ENCODE measurements at places on chromosomes 7 and 10.

DNA sequence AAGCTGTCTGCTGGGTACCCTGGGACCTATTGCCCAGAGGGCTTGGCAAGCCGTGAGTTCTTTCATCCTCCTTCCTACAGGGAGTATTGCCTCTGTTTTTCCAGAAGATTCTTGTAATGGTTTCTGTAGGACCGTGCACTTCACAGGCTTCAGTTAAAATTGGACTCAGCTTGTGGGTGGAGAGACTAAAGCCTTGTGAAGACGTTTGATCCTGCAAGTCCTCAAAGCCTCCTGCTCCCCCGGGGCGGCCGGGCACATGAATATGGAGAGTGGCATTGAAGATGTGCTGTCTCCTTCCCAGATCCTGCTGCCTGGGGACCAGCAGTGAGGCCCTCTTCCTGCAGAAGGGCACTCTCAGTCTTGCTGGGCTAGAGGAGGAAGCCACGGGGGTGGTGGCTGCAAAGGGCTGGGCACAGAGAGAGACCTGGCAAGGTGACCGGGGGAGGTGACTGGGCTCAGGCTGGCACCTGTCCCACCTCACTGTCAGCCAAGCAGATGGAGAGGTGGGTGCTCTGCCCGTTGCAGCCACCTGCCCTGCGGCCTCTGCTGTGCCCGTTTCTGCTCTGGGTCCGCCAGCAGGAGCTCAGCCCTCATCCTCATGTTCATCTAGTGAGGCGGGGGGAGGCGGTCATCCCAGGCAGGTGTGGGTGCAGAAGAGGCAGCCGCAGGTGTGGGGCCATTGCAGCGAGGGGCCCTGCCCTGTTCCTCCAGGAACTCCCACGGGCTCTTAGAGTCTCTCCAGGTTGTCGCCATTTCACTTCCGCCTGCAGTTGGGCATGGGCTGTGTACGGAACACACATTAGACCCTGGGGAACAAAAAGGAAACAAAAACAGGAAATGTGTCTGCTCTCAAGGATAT is 55.7 kb downstream of the TMEM209 start:
- no peak for DNase-seq
- H3K27me3 ChIP-seq: no peaks in the 10 kb centered on the region
- H3K4me3 ChIP-seq: no peak overlapping the region
- peaks cover 8% of the 10 kb centered on the region for H3K36me3 ChIP-seq
- H3K4me1 ChIP-seq: peaks cover 6% of the 10 kb centered on the region

DNA sequence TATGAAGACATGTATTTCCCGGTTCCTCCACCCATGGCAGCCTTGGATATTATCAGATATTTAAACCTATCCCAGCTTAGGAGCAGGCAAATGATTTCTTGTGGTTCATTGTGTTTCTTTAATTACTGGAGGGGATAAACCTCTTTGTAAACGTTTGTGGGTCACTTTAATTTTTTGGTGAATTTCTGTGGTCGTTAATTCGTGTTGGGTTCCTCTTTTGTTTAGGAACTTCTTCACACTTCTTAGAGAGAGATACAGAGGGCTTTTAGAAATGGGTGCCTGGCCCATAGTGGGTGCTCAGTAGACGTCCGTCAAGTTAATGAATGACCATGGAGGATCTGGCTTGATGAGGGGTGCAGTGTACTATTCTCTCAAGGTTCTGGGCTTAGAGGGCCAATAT is 27.2 kb upstream of the NUB1 start:
- no peaks in the 10 kb centered on the region for H3K27me3 ChIP-seq
- no peaks in the 10 kb centered on the region for H3K4me1 ChIP-seq
- no peak overlapping the region for H3K27ac ChIP-seq

DNA sequence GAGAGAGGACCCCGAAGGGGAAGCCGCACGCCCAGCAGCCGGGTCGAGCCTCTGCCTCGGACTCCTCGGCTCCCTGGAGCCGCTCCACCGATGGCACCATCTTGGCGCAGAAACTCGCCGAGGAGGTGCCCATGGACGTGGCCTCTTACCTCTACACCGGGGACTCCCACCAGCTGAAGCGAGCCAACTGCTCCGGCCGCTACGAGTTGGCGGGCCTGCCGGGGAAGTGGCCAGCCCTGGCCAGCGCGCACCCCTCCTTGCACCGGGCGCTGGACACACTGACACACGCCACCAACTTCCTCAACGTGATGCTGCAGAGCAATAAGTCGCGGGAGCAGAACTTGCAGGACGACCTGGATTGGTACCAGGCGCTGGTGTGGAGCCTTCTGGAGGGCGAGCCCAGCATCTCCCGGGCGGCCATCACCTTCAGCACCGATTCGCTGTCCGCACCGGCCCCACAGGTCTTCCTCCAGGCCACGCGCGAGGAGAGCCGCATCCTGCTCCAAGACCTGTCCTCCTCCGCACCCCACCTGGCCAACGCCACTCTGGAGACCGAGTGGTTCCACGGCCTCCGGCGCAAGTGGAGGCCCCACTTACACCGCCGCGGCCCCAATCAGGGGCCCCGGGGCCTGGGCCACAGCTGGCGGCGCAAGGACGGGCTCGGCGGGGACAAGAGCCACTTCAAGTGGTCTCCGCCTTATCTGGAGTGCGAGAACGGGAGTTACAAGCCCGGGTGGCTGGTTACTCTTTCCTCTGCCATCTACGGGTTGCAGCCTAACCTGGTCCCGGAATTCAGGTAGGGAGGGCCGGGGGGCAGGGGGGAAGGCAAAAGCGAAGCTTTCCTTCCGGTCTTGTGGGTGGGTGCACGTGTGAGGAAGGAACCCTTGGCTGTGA is 973 bp downstream of the GPR158 start:
- no peaks in the 10 kb centered on the region for H3K4me1 ChIP-seq
- peaks cover 51% of the 10 kb centered on the region for H3K27me3 ChIP-seq
- no peaks in the 10 kb centered on the region for H3K36me3 ChIP-seq
- H3K4me3 ChIP-seq: no peak overlapping the region
- no peak overlapping the region for H3K27ac ChIP-seq
- no peak for DNase-seq

DNA sequence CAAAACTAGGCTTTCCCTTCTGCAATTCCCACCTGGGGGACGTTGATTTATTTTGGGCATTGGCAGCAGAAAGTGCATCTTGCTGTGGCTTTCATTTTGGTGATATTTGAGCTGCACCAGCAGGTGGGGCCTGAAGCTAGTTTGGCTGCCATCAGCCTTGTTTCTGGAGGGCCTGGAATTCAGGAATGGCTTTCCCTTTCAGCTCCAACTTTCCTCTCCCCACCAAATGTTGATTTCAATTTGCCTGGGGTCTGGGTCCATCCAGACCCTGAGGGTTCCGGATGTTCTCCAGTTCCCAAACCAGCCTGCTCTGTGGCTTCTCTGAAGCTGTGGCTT is 640.4 kb downstream of the TYW1 start:
- H3K4me1 ChIP-seq: no peaks in the 10 kb centered on the region
- H3K36me3 ChIP-seq: no peaks in the 10 kb centered on the region
- H3K4me3 ChIP-seq: no peak overlapping the region
- no peaks in the 10 kb centered on the region for H3K27me3 ChIP-seq
- H3K27ac ChIP-seq: no peak overlapping the region
- no peak for DNase-seq

- peaks cover 20% of the 10 kb centered on the region for H3K4me1 ChIP-seq
- peak overlapping the region; percentile 25 for H3K4me3 ChIP-seq
- peaks cover 6% of the 10 kb centered on the region for H3K36me3 ChIP-seq
- DNase-seq: no peak
Measured at GRCh38 chr7:151113344-151114150, 27.3 kb downstream of the AGAP3 start.

GRCh38 chr10:71366690-71367089 is 30.0 kb upstream of the CDH23 start:
- peaks cover 1% of the 10 kb centered on the region for H3K36me3 ChIP-seq
- H3K4me1 ChIP-seq: peaks cover 14% of the 10 kb centered on the region
- H3K27me3 ChIP-seq: peaks cover 10% of the 10 kb centered on the region
- no peak for DNase-seq

GRCh38 chr7:100823534-100823933 is 3.8 kb downstream of the EPHB4 start:
- peaks cover 58% of the 10 kb centered on the region for H3K27me3 ChIP-seq
- H3K27ac ChIP-seq: no peak overlapping the region
- DNase-seq: no peak
- no peak overlapping the region for H3K4me3 ChIP-seq
- no peaks in the 10 kb centered on the region for H3K36me3 ChIP-seq

DNA sequence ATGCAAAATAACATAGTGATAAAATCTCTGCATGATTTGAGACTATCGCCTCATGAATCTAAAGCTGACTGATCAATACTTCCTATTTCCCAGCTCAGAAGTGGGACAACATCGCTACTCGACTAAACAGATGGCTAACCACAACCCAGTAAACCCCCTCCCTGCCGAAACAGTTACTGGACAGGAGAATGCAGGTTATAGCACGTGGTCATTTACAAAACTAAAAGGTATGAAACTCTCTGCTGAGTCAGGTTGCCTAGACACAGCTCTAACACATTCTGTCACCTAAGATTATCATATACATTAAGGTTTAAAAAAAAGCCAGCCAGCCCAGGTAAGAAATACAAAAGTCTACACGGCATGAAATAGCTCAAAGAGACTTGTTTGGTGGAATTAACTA is 64.0 kb downstream of the CTBP2 start:
- H3K36me3 ChIP-seq: no peaks in the 10 kb centered on the region
- no peak overlapping the region for H3K27ac ChIP-seq
- DNase-seq: no peak
- H3K27me3 ChIP-seq: peaks cover 22% of the 10 kb centered on the region
- no peaks in the 10 kb centered on the region for H3K4me1 ChIP-seq

DNA sequence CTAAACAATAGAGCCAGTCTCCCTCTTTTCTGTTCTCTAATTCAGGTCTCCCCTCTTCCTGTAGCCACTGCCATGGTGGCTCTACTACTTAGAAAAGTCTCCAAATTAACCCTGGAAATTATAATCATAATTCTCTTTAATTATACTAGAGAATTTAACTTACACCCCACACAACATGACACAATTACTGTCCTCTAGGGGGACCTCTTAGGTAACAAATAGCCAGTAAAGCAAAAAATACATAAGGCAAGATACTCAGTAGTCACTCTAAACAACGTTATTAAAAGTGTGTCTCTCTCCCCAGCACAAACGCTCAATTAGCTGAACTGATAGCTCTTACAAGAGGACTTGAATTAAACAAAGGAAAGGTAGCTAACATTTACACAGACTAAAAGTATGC is 44.3 kb upstream of the ZNF107 start:
- peaks cover 4% of the 10 kb centered on the region for H3K4me1 ChIP-seq
- no peaks in the 10 kb centered on the region for H3K36me3 ChIP-seq
- no peak overlapping the region for H3K27ac ChIP-seq
- no peaks in the 10 kb centered on the region for H3K27me3 ChIP-seq

DNA sequence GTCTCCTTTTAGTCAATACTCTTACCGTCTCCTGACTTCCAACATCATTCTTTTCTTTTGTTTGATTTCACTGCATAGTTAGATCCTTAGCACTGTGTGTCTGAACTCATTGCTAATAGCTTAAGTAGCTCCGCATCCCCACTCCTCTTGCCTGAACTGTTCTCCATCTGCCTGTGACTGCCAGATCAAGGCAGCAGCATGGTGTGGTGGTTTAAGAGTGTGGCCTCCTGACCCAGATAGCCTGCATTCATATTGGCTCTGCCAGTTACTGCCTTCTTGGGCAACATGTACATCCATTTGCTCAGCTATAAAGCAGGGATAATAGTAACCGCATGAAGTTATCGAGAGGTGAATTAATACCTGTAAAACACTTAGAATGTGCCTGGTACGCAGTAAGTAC is 50.8 kb downstream of the SUFU start:
- H3K4me3 ChIP-seq: no peak overlapping the region
- DNase-seq: no peak
- no peak overlapping the region for H3K27ac ChIP-seq
- H3K36me3 ChIP-seq: peaks cover 11% of the 10 kb centered on the region
- no peaks in the 10 kb centered on the region for H3K27me3 ChIP-seq
- peaks cover 7% of the 10 kb centered on the region for H3K4me1 ChIP-seq

DNA sequence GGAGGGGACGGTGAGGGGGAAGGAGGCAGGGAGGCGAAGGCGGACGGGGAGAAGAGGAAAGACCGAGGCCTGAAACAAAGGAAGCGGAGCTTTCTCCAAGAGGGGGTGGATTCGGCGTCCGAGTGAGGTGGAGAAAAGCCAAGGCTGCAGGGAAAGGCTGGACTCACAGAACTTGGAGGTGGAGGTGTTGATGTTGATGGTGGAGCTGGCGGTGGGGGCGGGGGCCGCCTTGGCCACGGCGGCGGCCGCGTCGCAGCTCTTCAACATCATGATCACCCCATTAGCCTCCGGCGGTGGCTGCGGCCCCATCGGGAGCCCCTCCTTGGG is 578 bp downstream of the CACUL1 start:
- peaks cover 43% of the 10 kb centered on the region for H3K4me1 ChIP-seq
- peaks cover 15% of the 10 kb centered on the region for H3K36me3 ChIP-seq
- peak; percentile 24 for DNase-seq
- no peaks in the 10 kb centered on the region for H3K27me3 ChIP-seq

GRCh38 chr7:57403601-57404342 is 46.2 kb upstream of the ZNF716 start:
- H3K36me3 ChIP-seq: no peaks in the 10 kb centered on the region
- H3K4me1 ChIP-seq: no peaks in the 10 kb centered on the region
- H3K4me3 ChIP-seq: no peak overlapping the region

- no peak overlapping the region for H3K4me3 ChIP-seq
- no peaks in the 10 kb centered on the region for H3K36me3 ChIP-seq
- DNase-seq: no peak
- H3K27me3 ChIP-seq: no peaks in the 10 kb centered on the region
- no peaks in the 10 kb centered on the region for H3K4me1 ChIP-seq
Measured at GRCh38 chr7:43537765-43538403, 45.0 kb upstream of the STK17A start.

DNA sequence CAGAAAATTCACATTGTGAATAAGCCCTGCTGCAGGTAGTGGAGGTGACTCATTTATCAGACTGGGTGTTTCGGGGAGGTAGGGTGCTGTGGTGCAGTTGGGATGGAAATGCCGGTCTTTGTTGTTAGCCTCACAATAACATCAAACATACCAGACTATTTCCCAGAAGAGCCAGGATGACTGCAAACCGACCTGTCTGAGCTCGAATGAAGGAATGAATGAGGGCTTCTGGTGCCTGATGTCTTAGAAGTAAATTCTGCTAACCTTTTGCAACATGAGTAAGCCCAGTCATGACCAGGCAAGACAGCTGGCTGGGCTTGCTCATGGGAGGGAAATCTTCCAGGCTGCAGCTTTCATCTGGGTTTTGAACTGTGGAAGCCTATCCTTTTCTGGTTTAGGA is 2.4 kb upstream of the VDAC2 start:
- peaks cover 19% of the 10 kb centered on the region for H3K4me1 ChIP-seq
- no peak overlapping the region for H3K4me3 ChIP-seq
- H3K27ac ChIP-seq: no peak overlapping the region
- H3K36me3 ChIP-seq: peaks cover 22% of the 10 kb centered on the region
- DNase-seq: no peak

DNA sequence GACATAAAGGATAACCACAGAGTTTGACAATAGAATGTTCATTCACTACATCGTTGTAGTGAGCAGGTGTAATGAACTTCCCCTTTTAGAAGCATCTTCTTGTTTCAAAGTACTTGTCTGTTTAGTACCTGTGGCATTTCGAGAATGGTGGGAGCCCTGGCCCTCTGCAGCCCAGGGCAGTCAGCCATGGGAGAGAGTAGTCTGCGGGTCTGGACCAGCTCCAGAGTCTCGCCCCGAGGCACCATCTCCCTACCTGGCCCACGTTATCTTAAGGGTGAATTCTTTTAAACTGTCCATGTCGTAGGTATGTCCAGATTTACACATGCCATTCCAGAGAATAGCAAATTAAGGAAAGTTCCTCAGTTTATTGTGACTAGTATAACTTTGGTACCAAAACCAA is 99.7 kb downstream of the BMPR1A start:
- no peak overlapping the region for H3K27ac ChIP-seq
- no peak overlapping the region for H3K4me3 ChIP-seq
- no peaks in the 10 kb centered on the region for H3K4me1 ChIP-seq
- no peak for DNase-seq
- H3K36me3 ChIP-seq: peaks cover 4% of the 10 kb centered on the region

GRCh38 chr10:28681291-28681763 is 4.0 kb downstream of the BAMBI start:
- H3K27ac ChIP-seq: no peak overlapping the region
- H3K36me3 ChIP-seq: no peaks in the 10 kb centered on the region
- no peak overlapping the region for H3K4me3 ChIP-seq
- DNase-seq: no peak

Measured in central memory CD8-positive, alpha-beta T cell (primary cell).